Activated CD4-positive, alpha-beta T cell treated with anti-CD3 and anti-CD28 coated beads for 24 hours (primary cell): ENCODE measurements at places on chromosomes 12 and 14.

DNA sequence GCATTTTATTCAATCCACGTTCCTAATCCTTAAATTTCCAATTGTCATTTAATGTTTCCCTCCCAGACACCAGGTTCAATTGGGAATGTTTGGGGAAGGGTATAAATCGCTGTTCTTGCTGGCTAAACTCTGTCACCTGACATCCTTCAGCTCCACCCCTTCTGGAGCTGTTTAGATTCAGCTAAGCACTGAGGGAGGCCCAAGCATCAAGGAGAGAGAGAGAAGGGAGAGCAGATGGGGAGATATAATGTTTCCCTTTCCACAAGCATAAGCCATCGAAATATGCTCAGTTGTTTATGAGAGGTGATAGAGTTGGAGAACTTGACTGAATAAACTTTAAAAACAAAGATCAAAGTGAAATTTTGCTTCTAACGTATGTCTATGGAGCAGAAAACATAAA, 1.8 kb downstream of the ABCC9 start:
- DNase-seq: no peak

- no peak for DNase-seq
These were observed 572 bp downstream of the EFS start for GRCh38 chr14:23364164-23365035.

- DNase-seq: no peak
These were observed 371.0 kb upstream of the ATP2B1 start for GRCh38 chr12:90079529-90080210.

DNA sequence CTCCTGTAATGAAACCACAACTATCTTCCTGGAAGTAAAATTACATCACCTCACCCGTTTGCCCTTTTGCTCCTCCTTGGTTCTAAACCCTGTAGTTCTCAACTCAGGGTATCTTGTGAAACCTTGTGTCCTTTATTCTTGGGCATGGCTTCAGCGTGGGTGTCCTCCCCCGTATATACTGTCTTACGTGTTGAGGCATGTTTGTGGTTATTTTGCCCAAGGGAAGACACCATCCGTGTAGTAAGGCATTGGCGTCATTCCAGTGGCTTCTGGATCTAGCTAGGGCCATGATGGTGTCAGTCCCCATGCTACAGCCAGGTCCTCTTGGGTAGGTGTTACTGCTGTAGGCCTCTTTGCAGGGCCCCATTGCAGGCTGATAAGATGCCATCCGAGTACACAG, 115.4 kb downstream of the ZFP36L1 start:
- DNase-seq: no peak

DNA sequence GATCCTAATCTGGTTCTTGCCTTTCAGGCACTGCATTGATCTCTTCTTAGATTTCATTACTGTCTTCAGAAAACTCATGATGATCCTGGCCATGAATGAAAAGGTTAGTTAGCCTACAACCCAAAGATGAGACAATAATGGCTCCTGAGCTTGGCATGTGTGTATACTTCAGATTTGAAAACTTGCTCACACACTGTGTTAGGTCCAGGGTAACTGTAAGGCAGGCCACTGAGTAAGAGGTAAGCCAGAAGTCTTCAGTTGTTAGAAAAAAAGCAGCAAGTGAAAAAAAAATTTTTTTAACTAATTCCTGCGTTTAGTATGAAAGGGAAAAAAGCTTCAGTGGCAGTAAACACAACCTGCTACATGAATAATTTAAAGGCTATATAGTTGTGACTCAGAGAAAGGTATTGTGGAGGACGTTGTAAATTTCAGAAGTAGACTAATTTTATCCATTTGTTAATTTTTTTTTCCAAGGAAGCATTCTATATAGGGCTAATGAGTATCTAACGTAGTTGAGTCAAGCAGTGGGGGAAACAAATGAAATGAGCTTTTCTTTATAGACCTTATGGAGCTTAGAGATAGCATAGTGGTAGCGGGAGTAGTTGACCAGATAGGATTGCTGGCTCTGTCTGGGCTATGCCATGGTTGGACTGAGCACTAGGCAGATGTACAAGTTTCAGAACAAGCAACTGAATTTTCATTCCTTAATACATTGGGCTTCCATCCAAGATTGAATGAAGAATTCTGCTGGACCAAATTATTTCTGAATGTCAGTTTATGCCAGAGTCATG, 20.5 kb downstream of the TMBIM6 start:
- DNase-seq: no peak

DNA sequence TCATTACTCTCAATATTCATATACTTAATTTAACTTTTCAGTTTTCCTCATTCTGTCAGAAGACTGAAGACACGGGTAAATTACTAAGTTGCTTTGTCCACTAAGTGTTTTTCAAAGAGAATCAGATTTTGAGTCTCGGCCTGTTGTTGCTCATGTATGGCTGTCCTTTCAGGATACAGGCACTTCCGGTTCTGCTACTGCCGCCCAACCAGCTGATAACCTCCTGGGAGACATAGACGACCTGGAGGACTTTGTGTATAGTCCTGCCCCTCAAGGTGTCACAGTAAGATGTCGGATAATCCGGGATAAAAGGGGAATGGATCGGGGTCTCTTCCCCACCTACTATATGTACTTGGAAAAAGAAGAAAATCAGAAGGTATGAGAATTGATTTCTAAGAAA, 28.3 kb upstream of the TEAD4 start:
- DNase-seq: no peak

DNA sequence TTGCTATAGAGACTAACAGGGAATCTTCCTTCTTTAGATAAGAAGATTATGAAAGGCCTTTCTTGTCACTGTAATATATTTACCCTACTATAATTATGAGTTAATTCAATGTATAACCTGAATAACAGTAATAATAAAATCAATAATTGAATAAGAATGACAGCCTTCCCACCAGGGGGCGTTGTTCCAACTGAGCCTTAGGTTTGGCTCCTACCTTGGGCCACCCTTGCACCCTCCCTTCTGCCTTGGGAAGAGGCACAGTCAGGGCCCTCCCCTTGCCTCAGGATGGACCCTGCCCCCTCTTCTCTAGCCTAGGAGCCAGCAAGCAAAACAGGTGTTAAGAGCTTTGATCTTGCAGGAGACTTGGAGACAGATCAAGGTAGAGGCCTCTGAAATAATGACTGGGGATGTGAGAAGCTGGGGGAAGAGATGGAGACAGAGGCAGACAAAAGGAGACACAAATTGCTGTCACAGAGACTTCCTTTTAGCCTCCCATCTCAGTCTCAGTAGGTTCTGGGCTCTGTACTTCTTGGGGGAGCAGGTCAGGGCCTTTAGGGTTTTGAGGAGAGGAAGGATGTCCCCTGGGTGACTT, 40.1 kb upstream of the CISTR start:
- DNase-seq: peak; percentile 16

DNA sequence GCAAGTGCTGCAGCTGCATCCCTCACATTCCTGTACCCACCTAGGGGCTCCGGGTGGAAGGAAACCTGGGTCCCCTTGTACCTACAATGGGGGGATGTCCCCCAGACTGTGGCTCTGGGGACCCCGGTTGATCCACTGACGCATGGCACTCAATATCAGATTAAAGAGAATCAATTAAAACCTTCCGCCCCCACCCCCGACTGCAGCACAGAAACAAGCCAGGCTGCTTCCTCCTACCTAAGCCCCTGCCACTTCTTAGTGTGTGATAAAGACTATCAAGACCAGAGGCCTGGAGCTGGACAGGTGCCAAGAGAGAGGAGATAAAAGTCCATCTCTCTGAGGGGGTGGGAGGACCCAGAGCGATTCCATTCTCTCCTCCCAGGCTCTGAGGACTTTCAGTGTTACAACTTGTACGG, 28.2 kb upstream of the RPLP0 start:
- DNase-seq: no peak

DNA sequence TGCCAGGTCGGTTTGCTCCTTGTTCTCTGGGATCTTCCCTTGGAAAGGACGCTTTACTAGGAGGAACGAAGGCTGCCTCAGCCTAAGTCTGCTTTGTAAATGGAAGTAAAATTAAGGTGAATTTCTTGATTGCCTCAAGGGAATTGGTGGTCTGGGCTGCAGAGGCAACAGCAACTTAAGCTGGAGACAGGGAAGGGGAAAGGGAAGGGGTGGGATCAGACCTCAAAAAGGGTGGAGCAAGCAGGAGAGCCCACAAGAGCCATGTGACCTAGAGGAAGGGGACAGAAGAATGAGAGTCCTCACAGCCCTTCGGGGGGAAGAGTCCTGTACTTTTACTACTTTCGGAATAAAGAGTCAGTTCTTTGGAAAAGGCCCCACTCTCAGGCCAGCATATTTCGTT, 147.9 kb downstream of the PPM1H start:
- DNase-seq: no peak

GRCh38 chr14:21309956-21310355, 30.1 kb downstream of the RPGRIP1 start:
- no peak for DNase-seq

GRCh38 chr12:89787763-89788162, 79.1 kb upstream of the ATP2B1 start:
- no peak for DNase-seq

GRCh38 chr12:127081058-127081457, 1185.9 kb upstream of the TMEM132C start:
- DNase-seq: no peak
